Left renal pelvis (tissue), 4 donors: ENCODE measurements at places on chromosomes 7 and 10.

DNA sequence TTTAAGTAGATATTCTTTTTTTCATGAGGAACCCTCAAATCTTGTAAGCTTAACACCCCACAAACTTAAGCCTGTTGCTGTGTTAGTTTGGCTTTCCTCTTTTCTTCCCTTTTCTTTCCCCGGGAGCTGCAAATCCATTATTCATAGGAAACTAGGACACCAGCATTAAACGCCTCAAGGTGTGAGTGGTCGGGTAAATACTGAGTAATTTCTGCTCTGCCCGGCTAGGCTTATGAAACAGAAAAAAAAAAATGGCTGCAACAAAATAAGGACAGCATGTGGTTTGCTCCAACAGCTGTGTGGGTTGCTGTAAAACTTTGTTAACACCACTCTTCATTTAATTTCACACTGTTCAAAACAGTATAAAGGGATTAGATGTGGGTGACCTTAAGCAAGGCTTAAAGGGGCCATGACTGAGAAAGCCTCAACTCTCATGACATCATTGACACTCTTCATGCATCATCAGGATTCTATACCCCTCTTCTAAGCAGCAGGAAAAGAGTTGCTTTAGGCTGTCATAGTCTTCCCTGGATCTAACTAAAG is 104.1 kb downstream of the AOAH start:
- no peak for DNase-seq

DNA sequence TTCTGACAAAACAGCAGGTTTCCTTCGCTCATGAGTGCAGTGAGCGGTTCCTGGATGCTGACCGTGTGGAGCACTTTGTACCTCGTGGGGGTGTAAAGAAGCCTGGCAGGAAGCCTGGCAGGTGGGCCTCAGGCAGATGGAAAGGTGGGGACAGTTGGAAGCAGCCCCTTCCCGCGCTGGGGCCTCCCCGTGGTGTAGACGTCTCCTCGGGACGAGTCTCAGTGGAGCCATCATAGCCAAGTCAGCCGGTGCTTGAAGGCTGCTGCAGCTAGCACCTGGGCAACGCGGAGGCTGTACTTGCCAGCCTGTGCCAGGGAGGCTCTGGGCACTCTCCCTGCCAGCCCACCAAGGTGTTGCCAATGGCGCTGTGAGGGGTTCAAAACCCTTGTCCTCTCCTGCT is 154.5 kb downstream of the WDR37 start:
- DNase-seq, result no peak

- no peak for DNase-seq
Measured at GRCh38 chr7:318878-319661, 29.1 kb downstream of the FOXL3 start.

DNA sequence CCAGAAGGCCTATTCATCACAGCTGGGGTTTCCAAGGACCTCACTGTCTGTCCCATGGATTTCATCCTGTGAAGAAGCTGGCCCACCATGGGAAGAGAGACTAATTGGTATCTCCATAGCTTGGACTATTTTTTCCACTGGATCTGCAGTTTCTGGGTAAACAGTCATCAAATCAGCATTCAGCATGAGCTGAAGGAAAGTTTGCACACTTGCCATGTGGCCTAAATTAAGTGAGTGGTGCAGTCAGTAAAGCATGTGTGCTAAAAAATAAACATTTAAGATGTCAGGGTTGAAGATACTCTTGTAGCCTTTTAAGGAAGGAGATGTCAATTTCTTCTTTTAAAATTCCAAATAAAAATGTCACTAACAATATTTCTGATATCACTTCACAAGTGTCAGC is 381.1 kb upstream of the ZMIZ1 start:
- no peak for DNase-seq

GRCh38 chr10:16907687-16908086 is 90.5 kb upstream of the RSU1 start:
- no peak for DNase-seq

DNA sequence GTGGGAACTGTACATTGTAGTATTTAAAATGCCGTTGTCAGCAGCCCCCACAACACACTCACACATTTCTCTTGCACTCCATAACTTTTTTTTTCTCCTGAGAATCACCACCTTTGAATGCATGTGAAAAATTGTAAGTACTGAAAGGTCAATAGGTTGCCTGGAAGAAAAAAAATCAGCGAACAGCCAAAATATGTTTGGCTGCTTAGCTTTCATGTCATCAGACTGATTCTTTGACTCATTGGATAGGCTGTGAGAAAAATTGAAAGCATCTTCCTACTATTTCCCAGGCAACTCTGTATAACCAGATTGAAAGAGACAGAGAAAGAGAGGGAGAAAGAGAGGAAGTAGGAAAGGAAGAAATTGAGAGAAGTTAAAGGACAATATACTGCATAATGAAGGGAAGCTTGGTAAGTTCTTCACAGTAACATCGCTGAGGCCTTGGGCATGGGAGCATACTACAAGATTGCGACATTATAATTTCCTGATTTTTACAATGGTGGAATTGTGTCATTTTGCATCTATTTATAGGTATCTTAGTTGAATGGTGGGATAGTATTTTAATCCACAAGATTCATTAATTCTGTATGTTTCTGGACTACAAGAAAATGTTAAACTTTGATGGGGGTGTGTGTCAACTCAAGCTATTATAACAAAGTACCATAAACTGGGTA is 249.3 kb upstream of the KCND2 start:
- no peak for DNase-seq

DNA sequence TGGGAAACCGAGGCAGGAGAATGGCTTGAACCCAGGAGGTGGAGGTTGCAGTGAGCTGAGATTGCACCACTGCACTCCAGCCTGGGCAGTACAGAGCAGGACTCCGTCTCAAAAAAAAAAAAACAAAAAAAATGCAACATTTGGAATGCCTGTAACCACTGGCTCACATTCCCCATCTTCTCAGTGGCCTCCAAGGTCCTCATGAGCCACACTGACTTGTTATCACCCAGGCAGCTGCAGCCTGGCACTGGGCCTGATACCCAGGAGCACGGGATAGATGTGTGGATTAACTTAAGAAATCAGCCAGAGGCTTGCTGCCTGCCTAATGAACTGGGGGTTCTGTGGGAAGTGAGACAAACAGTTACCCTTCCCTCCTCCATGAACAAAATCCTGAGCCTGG is 23.0 kb downstream of the JCAD start:
- no peak for DNase-seq

DNA sequence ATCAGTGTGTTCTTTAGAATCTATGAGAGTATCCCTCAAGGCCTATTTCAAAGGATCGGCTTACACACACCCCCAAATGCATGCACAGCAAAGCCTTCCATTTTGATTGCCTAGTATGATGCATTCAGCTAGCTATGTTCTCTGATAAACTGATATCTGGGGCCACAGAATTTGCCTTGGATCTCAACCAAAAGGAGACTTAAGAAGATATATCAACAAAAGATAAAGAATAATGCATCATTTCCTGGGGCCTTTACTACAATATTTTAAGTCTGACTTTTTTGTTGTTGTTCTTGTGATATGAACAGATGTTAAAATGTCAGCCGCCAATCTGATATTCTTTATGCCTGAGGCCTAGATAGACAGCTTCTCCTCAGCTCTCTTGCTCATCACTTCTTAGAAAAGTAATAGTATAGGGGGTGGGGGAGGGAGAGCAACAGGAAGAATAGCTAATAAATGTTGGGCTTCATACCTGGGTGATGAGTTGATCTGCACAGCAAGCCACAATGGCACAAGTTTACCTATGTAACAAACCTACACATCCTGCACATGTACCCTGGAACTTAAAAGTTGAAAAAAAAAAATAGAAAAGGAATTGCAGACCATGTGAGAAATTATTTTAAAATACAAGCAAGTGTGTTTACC is 792.9 kb upstream of the GHITM start:
- no peak for DNase-seq

DNA sequence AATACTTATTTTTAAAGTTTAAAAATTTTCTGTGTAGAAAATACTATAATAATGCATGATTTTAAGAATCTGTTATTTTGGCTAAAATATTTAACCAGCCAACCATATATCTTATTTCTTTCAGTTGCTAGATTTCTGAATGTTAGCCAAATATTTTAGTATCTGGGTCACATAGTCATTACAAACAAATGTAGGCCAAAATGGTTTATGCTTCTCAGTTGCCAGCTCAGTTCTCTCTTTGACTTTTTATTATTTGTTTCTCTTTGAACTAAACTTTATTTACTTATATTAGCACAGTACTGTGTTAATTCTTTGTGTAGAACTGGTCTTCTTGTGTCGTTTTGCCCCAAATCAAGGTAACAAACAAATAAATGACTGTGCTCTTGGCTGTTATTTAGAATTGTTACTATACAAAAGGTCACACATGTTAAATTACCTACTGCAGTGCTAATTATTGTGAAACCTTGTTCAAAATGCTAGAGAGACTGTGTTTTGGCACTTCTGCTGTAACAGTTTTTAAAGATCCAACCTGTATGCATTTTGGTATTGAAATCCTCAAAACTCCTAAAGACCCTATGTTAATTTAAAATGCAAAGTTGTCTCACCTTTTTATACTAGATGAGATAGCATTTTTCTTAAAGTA is 39.8 kb downstream of the ZEB1 start:
- no peak for DNase-seq

GRCh38 chr7:326273-326672 is 36.3 kb downstream of the FOXL3 start:
- DNase-seq, result no peak

GRCh38 chr10:111599943-111600342 is 523.1 kb downstream of the ADRA2A start:
- no peak for DNase-seq

GRCh38 chr10:60035984-60036383 is 129.6 kb upstream of the CCDC6 start:
- no peak for DNase-seq

GRCh38 chr10:75050149-75050919 is 61.1 kb upstream of the SAMD8 start:
- DNase-seq, result no peak

DNA sequence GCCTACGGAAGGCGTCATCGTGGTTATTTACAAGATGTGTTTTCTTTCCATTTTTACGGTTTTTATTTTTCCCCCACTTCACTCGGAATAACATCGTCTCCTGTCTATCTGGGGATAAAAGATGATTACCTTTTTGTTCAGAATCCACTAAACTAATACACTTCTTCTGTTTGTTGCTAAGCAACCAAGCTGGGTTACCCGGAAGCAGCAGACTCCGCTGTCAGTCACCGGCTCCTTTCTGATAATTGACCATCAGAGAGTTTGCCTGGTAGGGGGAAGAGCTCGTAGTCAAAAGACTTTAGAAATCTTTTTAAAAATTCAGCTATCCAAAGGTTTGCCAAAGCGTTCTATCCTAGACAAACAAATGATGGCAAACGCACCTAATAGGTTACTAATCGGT is 75.0 kb upstream of the SFMBT2 start:
- DNase-seq, result no peak

DNA sequence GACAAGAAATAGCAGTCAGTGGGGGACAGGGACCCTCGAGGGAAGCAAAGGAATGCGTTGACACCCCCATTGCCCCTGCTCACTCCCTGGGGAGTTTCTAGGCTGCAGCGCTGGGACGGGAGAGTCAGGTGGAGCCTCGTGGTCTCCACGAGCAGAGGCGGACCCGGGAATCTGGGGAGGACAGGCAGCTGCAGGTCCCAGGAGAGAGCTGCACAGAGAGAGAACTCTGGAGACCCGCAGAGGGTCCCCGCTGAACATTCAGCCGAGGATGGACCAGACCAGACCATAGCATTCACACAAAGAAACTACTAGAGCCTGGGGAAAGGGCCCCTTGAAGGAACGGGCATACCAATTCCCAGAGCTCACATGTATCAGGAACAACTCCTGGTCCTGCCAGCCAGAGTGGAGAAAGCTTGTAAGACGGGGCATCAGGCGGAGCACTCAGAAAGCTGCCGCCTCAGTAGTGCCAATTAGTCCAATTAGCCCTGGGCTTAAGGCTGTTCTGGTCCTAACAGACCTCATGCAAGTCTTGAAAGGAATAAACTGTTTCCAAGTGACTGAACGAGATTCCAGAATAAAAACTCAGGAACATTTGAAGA is 966.7 kb upstream of the ZNF722 start:
- no peak for DNase-seq

DNA sequence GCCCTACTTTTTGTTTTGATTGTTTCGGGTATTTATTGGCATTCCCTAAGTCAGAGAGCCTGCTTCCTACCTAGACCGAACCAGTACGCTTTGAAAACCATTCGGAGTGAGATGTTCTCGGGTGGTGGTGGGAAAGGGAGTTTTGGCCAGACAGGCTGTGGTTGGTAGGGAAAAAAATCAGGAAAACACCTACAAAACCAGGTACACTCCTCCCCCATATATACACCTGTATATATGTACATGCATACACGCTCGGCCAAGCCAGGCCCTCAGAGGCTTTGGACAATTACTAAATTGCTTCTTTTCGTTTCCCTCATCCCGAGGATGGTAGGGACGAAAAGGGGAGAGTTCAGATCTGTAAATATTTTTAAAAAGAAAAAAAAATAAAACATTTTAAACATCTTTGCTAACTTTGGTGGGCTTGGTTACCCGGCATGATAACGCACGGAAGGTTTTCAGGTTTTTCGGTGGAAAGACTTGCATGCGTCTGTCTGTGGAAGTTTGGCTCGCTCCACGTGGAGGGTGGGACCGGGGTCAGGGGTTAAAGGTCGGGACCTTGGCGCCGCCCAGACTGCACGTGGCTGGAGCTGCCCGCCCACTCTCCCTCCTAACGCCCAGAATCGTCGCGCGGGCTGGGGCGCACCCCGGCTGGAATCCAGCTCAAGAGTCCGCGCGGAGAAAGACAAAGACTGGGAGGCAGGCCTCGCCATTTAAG is 2.5 kb downstream of the HMX2 start:
- DNase-seq, result no peak

DNA sequence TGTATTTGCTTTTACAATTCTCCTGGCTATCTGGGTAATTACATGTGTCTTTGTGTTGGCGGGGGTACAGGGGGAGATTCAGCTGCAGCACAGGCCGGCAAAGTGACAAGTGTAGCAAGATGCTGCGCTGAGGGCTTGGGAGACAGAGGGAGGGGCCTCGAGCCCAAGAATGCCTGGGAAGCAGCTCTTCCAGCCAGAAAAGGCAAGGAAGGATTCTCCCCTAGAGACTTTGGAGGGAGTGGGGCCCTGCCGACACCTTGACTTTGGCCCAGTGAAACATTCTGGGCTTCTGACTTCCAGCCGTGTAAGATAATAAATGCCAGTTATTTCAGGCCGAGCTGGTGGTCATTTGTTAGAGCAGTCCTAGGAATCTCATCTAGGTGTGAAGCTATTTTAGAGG is 7.2 kb upstream of the REPIN1 start:
- DNase-seq, result no peak

GRCh38 chr10:131000244-131000643 is 311.3 kb downstream of the TCERG1L start:
- no peak for DNase-seq

- DNase-seq, result no peak
Measured at GRCh38 chr7:157525491-157525915, 188.7 kb downstream of the DNAJB6 start.

- DNase-seq, result no peak
Measured at GRCh38 chr10:88800152-88801125, 2.1 kb upstream of the LIPM start.

DNA sequence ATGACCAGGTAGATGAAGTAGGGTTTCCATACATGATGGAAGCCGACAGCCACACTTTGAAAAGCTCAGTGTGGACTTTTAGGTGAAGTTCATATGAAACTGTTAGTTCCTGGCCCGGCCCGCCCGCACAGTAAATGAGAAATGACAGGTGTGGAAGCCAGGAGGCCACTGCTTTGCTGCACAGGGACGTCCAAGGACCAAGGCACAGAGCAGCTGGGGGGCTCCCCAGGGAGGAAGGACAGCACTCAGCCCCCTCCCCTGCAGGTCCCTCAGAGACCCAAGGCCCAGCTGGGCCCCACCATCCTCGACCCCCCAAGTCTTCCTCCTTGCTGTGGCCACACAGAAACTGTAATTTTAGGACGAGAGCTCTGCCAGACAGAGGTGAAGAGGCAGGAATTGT is 219.2 kb downstream of the PTPRN2 start:
- DNase-seq, result no peak
